ENCODE measurements at places on chromosomes 2 and 18. TPM values are rescaled to one million over a fixed set of nuclear protein-coding genes. Genes with fewer than 3 reads are reported as not detected.

- DNase-seq: no peak
These were observed 49.3 kb downstream of the HIBCH start for GRCh38 chr2:190270298-190270697.

- DNase-seq: no peak
These were observed 57.1 kb upstream of the ODC1 start for GRCh38 chr2:10504994-10505820.

- no peak for DNase-seq
These were observed 122.4 kb downstream of the SETBP1 start for GRCh38 chr18:44803019-44803650.

DNA sequence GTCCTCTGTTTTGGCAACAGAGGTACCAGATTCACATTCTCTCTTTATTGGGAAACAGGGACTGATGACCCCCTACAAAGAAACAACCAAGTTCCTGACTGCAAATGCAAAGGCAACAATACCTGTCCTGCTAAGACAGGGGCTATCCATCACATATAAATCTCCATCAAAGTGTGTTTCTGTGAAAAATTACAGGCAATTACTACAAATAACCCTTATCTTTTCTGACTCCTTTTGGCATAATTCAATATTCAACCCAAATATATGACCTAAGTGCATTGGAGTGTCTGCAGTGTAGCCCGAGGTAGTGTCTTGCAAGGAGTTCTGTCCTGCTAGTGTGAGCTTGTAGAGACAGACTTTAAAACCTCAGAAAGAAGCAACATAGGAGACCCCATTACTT lies 35.4 kb downstream of the KCNG3 start:
- DNase-seq: no peak

Gene CMPK2
- total RNA-seq: 11.4 TPM

Gene ATP5MC3
- 81.0 TPM for total RNA-seq

Gene AMER3
- not detected for total RNA-seq

Gene SGPP2
- 0.30 TPM for total RNA-seq

Gene GNAL
- total RNA-seq: 10.9 TPM
